ENCODE measurements at places on chromosomes 16 and 17.

DNA sequence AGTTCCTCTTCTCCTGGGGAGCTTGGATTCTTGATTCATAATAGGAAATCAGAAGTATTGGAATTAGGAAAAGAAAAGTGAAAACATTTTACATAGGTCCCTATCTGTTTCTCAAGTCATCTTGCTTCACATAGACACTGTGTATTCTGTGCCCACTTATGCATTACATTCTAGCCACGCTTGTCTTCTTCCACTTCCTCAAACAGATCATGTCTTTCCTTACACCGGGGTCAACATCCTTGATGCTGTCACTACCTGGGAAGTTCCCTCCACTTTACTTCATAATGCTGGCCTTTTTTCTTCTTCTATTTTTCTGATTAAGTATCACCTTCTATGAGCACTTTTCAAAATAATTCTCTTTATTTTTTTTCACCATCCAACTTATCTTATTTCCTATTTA, 606.4 kb upstream of the CDH8 start:
- DNase-seq, result no peak

GRCh38 chr17:4715063-4715744, 4.8 kb downstream of the ARRB2 start:
- no peak for DNase-seq

DNA sequence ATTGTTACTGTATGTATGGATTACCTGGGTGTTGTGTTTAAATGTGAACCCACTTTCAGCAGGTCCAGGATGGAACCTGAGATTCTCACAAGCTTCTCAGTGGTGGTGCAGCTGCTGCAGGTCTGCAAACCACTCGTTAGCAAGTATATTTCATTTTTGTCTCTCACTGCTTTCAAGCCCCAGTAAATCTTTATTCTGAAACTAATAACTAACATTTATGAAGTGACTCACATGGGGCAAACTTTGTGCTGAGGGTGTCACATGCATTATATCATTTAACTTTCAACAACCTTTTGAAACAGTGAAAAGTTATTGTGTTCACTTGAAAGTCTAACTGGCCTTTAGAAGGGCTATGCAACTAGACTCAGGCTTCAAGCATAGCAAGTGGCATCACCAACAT, 98.9 kb upstream of the DYNLRB2 start:
- no peak for DNase-seq

- peak; percentile 28 for DNase-seq
Measured at GRCh38 chr17:77189148-77189547, 48.4 kb downstream of the SEC14L1 start.

- peak; percentile 48 for DNase-seq
Measured at GRCh38 chr17:28720247-28720996, 637 bp downstream of the RPL23A start.

- DNase-seq, result peak; percentile 25
Measured at GRCh38 chr16:48687421-48688038, 77.5 kb upstream of the N4BP1 start.

DNA sequence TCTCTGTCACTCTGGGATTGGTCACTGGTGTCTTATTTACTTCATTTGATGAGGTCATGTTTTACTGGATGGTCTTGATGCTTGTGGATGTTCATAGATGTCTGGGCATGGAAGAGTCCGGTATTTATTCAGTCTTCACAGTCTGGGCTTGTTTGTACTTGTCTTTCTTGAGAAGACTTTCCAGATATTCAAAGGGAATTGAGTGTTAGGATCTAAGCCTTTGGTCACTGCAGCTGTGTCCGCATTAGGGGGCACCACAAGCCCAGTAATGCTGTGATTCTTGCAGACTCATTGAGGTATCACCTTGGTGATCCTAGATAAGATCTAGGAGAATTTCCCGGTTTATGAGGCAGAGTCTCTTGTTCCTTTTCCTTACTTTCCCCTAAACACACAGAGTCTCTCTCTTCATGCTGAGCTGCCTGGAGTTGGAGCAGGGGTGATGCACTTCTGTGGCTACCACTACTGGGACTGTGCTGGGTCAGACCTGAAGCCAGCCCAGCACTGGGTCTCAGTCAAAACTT, 214.7 kb downstream of the SPECC1 start:
- no peak for DNase-seq

- peak; percentile 51 for DNase-seq
Measured at GRCh38 chr16:88505405-88506082, 52.5 kb downstream of the ZFPM1 start.

DNA sequence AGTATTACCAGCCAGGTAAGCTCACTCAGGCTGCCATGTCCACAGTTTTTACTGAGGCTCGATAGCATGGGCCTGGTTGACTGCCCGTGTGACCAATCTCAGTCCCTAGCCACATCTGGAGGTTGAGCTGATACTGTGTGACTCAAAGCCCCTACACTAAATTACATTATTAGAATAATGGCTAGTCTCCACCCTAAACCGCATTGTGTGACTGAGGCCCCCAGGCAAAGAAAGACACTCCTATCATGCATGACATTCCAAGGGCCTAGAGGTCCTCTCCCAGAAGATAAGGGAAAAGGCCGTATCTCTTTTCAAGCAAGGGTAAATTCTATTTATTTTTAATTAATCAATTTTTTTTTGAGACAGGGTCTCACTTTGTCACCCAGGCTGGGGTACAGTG, 505.3 kb downstream of the HAPSTR1 start:
- DNase-seq, result no peak

DNA sequence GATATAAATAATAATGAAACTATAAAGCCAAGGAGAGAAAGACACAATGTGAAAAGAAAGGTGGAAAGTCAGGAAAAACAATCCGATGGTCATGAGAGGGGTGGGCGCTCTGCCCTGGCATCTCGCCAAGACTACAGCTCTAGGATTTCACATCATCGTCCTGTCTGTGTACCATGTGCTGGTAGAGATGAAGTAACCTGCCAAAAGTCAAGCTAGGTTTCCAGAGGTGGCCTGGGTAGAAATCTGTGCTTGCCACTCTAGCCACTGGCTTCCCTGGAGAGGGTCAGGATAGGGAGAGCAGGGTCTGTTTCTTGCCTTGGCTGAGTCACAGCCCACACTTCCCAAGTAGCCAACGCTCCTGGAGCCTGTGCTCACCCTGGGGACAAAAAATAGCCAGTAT, 31.0 kb upstream of the TRAP1 start:
- DNase-seq, result no peak

DNA sequence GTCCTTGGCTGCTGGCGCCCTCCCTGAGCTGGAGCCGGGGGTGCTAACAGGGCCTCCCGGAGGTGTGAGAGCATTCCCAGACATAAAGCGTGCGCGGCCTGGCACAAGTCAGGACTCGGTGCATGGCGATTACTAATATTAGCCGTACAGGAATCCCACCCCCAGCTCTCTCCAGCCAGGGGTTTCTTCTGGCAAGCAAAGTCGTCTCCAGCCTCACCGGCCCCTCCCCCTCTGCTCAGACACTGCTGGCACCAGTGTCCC, 5.0 kb downstream of the CASKIN1 start:
- no peak for DNase-seq

DNA sequence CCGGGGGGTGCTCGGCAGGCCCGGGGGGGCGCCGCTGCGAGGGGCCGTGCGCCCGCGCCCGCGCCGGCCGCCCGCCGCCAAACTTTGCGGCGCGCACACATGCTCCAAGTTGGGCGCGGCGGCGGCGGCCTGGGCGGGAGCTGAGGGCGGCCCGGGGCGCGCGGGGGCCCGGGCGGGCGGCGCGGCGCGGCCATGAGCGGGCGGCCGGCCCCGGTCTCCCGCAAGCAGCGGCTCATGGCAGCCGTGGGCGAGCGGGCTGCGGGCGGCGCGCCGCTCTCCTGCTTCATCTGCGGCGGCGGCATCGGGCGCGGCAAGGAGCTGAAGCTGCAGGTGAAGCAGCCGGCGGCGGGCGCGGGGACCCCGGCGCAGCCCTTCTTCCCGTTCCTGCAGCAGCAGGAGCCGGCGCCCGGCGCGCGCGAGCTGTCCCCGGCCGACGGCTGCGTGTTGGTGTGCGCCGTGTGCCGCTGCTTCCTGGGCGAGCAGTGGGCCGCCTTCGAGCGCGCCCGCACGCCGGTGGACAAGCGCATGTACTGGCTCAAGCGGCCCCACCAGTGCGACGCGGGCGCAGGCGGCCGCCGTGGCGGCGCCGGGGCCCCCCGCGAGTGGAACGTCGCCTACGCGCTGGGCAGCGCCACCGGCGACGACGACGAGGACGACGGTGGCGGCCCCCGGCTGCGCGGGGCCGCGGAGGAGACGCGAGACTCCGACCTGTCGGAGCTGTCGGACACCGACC, 57.2 kb upstream of the CIBAR2 start:
- no peak for DNase-seq

GRCh38 chr17:70144260-70144846, 25.0 kb upstream of the KCNJ2 start:
- DNase-seq, result no peak

DNA sequence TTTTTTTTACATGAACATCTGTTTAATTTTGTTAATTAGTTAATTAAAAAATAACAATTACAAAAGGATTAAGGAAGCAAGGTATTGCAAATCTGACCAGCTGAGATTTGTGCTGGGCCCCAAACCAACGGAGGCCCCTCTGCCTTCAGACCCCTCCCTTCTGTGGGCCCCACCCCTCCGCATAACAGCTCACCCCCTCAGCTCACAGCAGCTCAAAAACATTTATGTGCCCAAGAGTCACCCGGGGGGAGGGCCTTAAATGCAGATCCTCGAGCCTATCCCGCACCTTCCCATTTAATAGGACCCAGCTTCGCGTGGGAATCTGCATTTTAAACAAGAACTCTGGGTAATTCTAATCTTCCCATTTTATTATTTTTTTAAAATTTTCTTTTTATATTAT, 75.0 kb downstream of the MGAT5B start:
- DNase-seq, result no peak

- no peak for DNase-seq
Measured at GRCh38 chr16:25585526-25585925, 106.2 kb upstream of the HS3ST4 start.

- DNase-seq, result no peak
Measured at GRCh38 chr17:59763861-59764260, 56.4 kb downstream of the VMP1 start.

GRCh38 chr17:65684631-65685030, 123.2 kb upstream of the AXIN2 start:
- DNase-seq, result no peak

DNA sequence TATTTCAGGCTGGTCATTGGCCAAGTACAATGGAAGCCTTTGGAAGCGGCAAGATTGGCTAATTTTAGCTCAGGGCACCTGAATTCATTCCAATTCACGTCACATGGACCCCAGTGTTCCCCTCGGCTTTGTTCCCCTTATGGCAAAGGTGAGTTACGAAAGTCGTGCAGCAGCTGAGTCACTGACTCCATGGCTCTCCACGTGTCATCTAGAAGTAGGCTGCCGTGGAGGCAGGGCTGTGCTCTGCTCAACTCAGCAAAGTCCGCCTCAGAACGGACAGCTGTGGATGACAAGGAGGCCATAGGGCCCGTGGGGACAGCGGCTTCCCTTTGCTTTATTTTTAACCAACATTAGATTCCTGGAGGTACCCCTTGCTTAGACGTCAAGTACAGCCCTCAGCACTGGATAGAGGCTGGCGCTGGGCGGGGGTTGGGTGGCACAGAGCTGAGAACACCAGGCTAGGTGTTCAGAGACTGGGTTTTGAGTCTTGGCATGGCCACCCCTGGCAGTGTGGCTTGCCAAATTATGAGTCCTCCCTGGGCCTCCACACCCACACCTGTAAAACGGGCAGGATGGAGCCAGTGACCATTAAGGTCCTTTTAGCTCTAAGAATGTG, 23.6 kb downstream of the ADAD2 start:
- DNase-seq, result no peak

Data from stimulated activated CD4-positive, alpha-beta T cell treated with anti-CD3 and anti-CD28 coated beads, Interleukin-1b, Interleukin-23, amount 100 ng/mL, for 48 hours (primary cell).